ENCODE measurements at places on chromosomes 11 and 22. TPM values are rescaled to one million over a fixed set of nuclear protein-coding genes. Genes with fewer than 3 reads are reported as not detected.

KIF18A gene
- total RNA-seq = 0.23 TPM

DNA sequence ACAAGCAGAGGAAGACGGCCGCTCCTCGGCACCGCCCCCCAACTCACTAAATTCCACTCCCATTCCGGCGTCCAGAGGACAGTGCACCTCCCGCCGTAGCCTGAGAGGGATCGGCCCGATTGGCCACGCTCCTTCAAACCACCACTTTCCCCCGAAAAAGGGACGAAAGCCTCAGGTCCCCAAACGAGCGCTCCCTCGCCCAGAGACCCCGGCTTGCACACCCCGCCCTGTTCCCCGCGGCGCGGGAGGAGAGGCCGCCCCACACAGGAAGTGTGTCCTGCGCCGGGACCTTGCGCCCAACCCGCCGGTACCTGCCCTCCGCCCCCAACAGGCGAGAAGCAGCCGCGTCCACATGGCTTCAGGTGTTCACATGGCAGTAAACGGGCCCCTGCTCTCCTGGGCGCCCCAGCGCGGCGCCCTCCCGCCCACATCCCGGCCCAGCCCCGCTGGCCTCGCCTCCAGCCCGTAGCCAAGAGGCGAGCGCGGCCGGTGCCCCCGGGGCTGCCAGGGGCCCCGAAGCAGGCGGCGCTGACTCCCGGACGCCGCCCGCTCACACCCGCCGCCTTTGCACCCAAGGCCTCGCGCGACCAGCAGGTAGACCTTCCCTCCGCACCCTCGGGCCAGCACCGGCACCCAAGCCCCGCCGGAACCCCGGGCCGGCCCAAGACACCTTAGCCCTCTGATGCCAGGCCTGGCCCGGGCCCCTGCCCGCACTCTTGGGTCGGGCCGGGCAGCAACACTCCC is 849 bp downstream of the TCF20 start:
- H3K27ac ChIP-seq = peak overlapping the region; percentile 81
- H3K27me3 ChIP-seq = no peaks in the 10 kb centered on the region
- no peaks in the 10 kb centered on the region for H3K36me3 ChIP-seq

GRCh38 chr11:131776211-131776610 is 405.8 kb downstream of the NTM start:
- no peak overlapping the region for H3K27ac ChIP-seq
- no peak overlapping the region for H3K4me3 ChIP-seq
- DNase-seq = no peak
- no peaks in the 10 kb centered on the region for H3K27me3 ChIP-seq

GRCh38 chr11:58771458-58771855 is 39.7 kb upstream of the GLYAT start:
- no peak overlapping the region for H3K4me3 ChIP-seq
- H3K27me3 ChIP-seq = no peaks in the 10 kb centered on the region
- DNase-seq = no peak
- H3K4me1 ChIP-seq = no peaks in the 10 kb centered on the region
- H3K36me3 ChIP-seq = no peaks in the 10 kb centered on the region

- no peak overlapping the region for H3K4me3 ChIP-seq
- H3K36me3 ChIP-seq = no peaks in the 10 kb centered on the region
- no peaks in the 10 kb centered on the region for H3K27me3 ChIP-seq
- no peaks in the 10 kb centered on the region for H3K4me1 ChIP-seq
- no peak for DNase-seq
Observed at GRCh38 chr11:120054753-120055045, 83.2 kb downstream of the TRIM29 start.

DNA sequence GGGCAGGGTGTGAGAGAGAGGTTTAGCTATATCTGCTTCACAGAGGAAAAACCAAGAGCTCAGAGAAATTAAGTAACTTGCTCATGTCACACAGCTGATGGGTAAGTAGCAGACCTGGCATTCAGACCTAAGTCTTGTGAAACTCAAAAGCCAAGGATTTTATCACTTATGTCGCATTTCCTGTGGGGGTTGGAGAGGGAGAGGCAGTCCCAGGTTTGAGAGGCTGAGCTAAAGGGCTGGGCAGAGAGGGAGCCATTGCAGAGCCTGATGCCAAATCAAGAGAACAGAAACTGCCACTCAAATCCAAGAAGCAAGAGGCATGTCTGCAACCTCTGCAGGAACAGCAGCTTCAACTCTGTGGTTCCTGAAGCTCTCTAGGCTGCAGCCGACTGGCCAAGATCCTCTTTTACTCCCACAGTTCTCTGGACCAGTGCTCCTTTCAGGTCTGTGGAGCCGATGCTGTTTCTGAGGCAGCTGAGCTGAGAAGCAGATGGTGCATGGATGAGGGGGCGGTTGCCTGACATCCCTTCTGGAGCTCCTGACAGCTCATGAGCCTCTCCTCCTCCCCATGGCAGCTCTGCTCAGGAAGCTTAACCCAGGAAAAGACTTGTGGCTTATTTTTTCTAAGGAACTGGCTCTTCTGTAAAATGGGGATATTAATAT is 47.6 kb upstream of the NAV2 start:
- H3K36me3 ChIP-seq = no peaks in the 10 kb centered on the region
- H3K27me3 ChIP-seq = no peaks in the 10 kb centered on the region
- H3K4me3 ChIP-seq = no peak overlapping the region
- H3K27ac ChIP-seq = peak overlapping the region; percentile 17
- no peaks in the 10 kb centered on the region for H3K4me1 ChIP-seq
